Activated CD4-positive, alpha-beta memory T cell treated with anti-CD3 and anti-CD28 coated beads for 36 hours (primary cell): ENCODE measurements at places on chromosomes 1 and 21. TPM values are rescaled to one million over a fixed set of nuclear protein-coding genes. Genes with fewer than 3 reads are reported as not detected.

- no peaks in the 10 kb centered on the region for H3K36me3 ChIP-seq
- H3K27ac ChIP-seq: no peak overlapping the region
- peaks cover 16% of the 10 kb centered on the region for H3K27me3 ChIP-seq
- no peaks in the 10 kb centered on the region for H3K4me1 ChIP-seq
- DNase-seq: no peak
These were observed 403.6 kb downstream of the RRAGC start for GRCh38 chr1:38455829-38456530.

- peaks cover 3% of the 10 kb centered on the region for H3K36me3 ChIP-seq
- no peak for DNase-seq
- H3K27me3 ChIP-seq: no peaks in the 10 kb centered on the region
- peaks cover 15% of the 10 kb centered on the region for H3K4me1 ChIP-seq
- no peak overlapping the region for H3K4me3 ChIP-seq
- no peak overlapping the region for H3K27ac ChIP-seq
These were observed 253.1 kb upstream of the IRF2BP2 start for GRCh38 chr1:234862944-234863515.

DNA sequence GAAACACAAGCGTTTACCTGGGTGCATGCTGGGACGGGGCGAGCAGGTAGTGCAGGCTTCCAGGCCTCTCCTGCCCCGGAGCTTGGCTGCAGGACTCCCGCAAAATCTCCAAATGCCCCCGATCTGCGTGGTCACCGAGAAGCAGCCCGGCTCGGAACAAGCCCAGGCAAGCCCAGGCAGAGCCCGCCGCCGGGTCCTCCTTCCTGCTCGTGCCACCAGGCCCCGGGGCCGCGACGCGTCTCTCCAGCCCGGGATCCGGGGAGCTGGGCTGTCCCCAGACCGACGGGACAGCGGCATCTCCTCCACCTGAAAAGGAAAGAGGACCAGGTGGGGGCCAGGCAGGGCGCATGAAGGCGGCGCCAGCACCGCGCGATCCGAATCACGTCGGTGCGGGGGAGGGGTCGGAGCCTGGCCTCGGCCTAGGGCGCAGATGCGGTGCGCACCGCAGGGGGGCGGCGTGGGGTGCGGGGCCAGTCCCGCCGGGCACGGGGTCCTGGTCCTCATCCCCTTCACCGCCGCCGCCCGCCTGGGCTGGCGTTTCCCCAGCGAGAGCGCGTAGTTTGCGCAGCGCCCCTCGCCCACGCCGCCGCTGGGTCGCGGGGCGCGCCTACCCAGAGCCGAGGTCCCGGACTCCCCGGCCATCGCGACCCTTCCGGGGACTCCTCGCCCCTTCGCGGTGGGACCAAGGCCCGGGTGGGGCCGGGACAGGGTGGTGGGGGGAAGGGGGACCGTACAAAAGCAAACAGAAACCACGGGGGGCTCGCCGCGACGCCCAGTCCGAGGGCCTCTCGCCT is 52.4 kb upstream of the H6PD start:
- H3K4me1 ChIP-seq: peaks cover 7% of the 10 kb centered on the region
- peak overlapping the region; percentile 79 for H3K4me3 ChIP-seq
- H3K36me3 ChIP-seq: peaks cover 1% of the 10 kb centered on the region
- peaks cover 22% of the 10 kb centered on the region for H3K27me3 ChIP-seq
- DNase-seq: peak; percentile 38
- no peak overlapping the region for H3K27ac ChIP-seq

DNA sequence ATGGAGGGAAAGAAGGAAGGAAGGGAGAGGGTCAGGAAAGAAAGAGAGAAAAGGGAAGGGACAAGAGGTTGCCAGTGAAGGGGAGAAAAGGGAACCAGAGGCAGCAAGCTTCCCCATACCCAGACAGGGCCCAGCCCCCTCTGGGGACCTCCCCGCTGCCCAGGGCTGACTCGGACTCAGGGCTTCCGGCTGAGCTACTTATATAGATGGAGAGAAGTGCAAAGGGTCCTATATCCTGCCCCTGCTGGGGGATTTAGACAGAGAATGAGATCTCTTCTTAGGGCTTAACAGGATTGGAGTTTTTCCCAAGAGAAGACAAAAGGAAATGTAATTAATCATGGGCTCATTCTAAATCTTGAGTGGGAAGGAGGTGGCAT is at the start of gene ETV3L:
Gene ETV3L, minus strand, starts transcription at position 176 of the 377 bp plus-strand sequence. CDS start 285 bp downstream, outside the sequence.
- no peak for DNase-seq
- H3K4me3 ChIP-seq: no peak within 1 kb of the TSS
- H3K27me3 ChIP-seq: peaks cover 2% of the 10 kb centered on the region
- peaks cover 8% of the 10 kb centered on the region for H3K4me1 ChIP-seq
- H3K36me3 ChIP-seq: no peaks in the 10 kb centered on the region

GRCh38 chr1:149883598-149884247 is 15.6 kb upstream of the BOLA1 start:
- no peak overlapping the region for H3K4me3 ChIP-seq
- no peak for DNase-seq
- H3K27ac ChIP-seq: no peak overlapping the region
- peaks cover 24% of the 10 kb centered on the region for H3K4me1 ChIP-seq

- H3K4me3 ChIP-seq: no peak overlapping the region
- H3K27me3 ChIP-seq: peaks cover 19% of the 10 kb centered on the region
- H3K36me3 ChIP-seq: no peaks in the 10 kb centered on the region
- no peak for DNase-seq
These were observed 45.1 kb downstream of the CRP start for GRCh38 chr1:159669338-159669737.

Gene OSBPL9
- total RNA-seq: 48.6 TPM

Gene ABCB10
- 31.0 TPM for total RNA-seq

Gene C1orf94
- total RNA-seq: not detected
